ENCODE measurements at places on chromosomes 4 and X.

- no peak for ATAC-seq
Observed at GRCh38 chrX:97238632-97239031, 354.9 kb downstream of the RPA4 start.

GRCh38 chr4:169231647-169232262 lies 39.0 kb downstream of the SH3RF1 start:
- peak; percentile 95 for ATAC-seq

DNA sequence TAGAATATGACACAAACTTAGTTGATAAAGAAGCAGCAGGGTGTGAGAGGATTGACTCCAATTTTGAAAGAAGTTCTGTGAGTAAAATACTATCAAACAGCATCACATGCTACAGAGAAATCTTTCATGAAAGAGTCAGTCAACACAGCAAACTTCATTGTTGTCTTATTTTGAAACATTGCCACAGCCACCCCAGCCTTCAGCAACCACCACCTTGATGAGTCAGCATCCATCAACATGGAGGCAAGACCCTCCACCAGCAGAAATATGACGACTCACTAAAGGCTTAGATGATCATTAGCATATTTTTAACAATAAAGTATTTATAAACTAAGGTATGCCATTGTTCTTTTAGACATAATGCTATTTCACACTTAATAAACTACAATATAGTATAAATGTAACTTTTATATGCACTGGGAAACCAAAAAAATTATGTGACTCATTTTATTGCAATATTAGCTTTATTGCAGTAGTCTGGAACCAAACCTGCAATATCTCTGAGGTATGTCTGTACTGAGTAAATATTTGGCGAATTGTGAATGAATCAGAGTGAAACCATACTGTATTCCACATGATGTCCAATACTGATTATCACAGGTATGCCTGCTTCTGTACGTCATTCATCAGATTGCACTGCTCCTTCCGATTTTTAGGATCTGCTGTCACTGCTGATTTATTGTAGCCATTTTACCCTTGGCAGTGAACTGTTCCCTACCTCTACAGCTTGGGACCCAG lies 11.6 kb downstream of the FRMPD4 start:
- no peak for ATAC-seq

- ATAC-seq, result peak; percentile 92
Observed at GRCh38 chr4:88659055-88659889, 38.4 kb downstream of the NAP1L5 start.

DNA sequence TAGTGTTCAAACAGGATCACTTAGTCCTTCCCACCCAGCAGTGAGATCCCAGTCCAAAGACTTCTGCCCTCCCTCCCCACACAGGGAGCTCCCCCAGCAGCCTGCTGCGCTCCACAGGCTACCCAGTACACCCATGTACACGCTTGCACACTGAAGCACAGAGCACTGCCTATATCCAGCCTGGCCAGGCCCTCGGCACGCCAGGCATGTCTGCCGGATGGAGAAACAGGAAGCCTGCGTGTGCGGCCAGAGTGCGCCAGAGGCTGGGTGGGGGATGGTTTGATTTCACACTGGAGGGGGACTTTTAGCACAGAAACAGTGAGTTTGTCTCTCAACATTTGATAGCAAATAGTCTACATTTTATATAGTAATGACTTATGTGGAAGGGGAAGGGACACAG lies 833.5 kb upstream of the IGFBP7 start:
- no peak for ATAC-seq

GRCh38 chr4:53645108-53645507 lies 53.8 kb upstream of the LNX1 start:
- ATAC-seq, result no peak

- ATAC-seq, result no peak
Observed at GRCh38 chr4:46955601-46956000, 37.8 kb downstream of the GABRA4 start.

DNA sequence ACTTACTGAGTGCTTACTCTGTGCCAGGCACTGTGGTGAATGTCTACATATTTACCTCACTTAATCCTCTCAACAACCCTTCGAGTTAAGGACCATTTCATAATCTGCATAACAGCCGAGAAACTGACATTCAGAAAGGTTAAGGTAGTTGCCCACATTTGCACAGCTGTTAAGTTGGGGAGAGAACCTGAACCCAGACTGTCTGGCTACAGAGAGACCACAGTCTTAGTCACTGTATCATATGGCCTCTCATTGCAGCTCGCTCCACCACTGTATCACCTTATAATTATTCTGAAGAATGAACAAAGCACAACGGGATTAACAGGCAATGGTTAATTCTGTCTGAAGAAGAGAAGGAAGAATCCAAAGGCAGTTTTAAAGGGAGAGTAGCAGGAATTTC lies 98.5 kb downstream of the ADGRA3 start:
- no peak for ATAC-seq

DNA sequence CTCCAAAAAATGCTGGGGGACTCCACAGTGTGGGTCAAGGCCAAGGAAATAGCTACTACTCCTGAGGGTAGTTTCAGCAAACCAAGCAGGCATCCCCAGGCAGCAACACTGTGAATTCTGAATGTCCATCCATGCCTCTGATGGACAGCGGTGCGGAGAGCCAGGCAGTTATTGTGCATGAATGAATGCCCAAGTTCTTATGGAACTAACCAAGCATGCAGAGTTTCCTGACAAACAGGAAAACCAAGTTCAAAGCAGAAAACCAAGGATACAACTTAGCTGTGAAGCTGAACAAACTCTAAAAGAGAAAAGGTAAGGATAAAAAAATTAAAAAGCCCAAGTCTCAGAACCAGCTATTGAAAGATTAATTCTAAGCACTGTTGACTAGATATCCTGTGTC lies 642.6 kb upstream of the HS3ST1 start:
- ATAC-seq, result no peak

- no peak for ATAC-seq
Observed at GRCh38 chr4:140343303-140343702, 30.1 kb upstream of the SCOC start.

DNA sequence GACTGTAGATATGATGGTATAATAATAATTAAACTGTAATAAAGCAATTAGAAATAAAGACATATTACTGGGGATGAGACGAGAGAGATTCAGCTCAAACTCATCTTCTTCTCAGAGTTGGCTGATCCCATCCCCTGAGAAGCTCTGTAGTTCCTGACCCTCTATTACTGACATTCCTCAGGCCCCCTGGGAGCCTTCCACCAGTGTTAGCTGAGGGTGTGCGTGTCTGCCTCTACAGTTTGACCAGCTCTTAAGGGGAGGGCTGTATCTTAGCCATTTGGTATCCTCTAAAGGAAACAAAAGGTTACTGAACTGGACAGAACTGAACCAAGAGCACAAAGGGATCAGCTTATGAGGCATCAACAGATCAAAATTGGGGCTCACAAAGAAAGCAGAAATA lies 11.2 kb downstream of the FHDC1 start:
- no peak for ATAC-seq

DNA sequence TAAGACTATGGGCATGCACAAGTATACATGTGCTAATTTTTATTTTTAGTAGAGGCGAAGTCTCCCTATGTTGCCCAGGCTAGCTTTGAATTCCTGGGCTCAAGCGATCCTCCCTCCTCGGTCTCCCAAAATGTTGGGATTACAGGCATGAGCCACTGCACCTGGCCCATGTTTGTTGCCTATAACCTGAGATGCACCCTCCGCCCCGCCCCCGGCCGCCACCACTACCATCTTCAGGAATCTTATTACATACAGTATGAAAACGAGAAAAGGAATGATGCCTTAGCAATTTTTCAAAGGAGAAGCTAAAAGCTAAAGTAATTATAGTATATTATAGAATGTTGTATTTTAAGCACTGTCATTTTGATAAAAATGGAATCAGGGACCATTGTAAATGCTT lies 61.2 kb downstream of the POU4F2 start:
- no peak for ATAC-seq

DNA sequence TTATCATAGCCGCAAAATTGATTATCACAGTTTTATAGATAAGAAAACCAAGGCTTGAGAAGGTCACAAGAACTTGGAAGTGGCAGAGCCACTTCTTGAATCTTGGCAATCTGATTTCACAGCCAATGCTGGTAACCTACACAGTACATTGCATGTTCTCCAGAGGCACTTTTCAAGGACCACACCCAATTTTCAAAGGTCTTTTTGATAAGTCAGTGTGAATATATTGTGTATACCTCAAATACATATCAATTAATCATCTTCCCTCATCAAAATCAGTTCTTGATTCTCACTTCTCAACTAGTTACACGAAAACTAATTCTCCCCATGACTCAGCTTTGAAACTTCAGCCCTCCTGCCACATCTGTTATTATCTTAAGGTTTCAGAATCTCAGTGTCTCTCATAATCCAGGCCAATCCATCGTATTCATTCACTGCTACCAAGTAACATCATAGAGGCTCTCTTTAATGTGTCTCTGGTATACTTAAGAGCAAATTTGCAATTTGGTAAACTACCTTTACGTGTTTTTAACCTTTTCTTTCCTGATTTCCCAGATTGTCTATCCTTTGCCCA lies 16.8 kb downstream of the CAMK2D start:
- no peak for ATAC-seq

DNA sequence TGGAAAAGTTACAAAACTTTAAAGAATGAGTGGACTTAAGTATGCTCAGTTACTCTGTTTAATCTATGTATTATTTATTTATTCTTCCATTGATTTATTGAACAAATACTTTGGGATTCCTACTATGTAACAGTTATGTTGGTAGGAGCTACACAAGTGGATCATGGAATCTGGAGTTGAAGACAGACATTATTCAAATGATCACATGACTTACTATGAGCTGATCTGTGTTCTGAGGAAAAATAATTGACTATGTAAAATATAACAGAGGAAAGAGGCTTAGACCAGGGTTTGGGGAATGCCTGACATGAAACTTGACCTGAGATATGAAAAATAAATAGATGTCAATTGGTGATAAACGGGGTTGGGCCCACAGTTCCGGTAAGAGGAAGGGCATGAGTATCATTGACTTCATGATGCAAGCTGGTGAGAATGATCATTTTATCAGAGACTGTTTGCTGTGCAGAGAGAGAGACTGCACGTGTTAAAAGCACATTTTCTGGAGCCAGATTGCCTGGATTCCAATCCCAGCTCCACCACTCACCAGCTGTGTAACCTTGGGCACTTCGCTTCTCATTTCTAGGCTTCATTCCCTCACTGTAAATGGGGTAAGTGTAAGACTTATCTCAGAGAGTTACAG lies 179.0 kb downstream of the SPCS3 start:
- no peak for ATAC-seq

GRCh38 chr4:5711479-5712184 lies 631 bp downstream of the EVC start:
- peak; percentile 7 for ATAC-seq

- no peak for ATAC-seq
Observed at GRCh38 chr4:97761445-97762114, 381.7 kb downstream of the STPG2 start.

DNA sequence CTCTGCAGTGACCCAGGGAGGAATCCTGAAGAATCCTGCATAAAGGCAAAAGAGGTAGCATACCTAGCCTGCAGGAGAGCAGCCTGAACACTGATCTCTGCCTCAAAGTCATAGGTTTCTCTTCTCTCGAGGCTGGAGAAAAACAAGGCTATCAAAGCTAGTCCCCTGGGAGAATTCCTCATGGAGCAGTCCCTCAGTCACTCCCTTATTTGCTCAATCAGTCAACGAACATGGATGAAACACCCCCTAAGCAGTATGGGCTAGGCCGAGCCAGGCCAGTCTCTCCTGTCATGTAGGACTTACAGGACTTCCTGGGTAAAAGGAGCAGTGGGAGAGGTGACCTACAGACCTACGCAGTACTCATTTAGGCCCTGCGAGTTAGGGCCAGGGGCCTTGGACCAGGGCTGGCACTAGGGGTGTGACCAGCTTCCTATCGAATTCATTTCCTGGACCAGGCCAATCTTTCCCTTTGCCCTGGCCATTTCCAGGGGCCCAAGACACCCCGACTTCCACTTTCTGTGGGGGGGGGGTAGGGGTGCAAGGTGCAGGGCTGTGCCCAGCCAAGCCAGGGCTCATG lies 164.1 kb downstream of the EFNB1 start:
- no peak for ATAC-seq

GRCh38 chr4:65391382-65391781 lies 278.9 kb downstream of the EPHA5 start:
- ATAC-seq, result no peak

GRCh38 chr4:181162676-181163075 lies 1080.5 kb upstream of the TENM3 start:
- no peak for ATAC-seq

DNA sequence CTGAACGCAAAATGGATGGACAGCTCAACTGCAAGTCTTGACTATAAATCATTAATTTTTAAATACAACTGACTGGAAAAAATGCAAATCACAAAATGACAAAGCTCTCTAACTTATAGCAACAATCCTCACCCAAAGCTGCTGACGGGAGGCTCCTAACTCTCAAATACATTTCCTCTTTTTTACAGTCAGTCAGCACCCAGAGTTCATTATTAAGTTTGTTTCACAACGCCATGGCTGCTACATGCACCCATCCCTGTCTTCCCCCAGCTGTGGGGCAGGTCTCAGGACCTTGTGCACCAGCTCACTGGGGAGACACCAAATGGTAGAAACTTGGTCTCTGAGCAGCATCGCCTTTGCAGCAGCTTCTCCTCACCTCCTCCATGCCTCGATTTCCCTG lies 97.6 kb downstream of the SLC34A2 start:
- ATAC-seq, result no peak

DNA sequence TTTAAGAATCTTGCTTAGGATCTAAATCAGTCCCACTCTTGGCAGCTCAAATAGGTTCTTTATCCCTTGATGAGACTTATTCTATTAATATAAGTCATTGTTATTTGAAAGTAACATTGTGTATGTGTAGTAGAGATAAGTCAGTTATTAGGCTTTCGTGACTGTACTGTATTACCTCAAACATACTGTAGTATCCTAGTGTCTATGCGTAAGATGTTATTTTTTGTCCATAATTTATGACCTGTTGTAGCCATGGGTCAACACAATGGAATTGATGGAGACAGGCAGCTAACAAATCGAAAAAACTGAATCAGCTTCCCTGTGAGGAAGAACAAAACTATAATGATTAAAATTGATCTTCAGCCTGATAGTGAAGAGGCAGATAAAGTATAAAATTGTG lies 41.8 kb downstream of the CLCN3 start:
- ATAC-seq, result no peak
